ENCODE measurements at places on chromosomes 6 and 20. TPM values are rescaled to one million over a fixed set of nuclear protein-coding genes. Genes with fewer than 3 reads are reported as not detected.
A peak's percentile ranks its signal among the peaks of the same experiment; 100 is the strongest.

The DPPA5 gene
- not detected for total RNA-seq

The VSX1 gene
- not detected for total RNA-seq

The TRIM26 gene
- 48.1 TPM for total RNA-seq

DNA sequence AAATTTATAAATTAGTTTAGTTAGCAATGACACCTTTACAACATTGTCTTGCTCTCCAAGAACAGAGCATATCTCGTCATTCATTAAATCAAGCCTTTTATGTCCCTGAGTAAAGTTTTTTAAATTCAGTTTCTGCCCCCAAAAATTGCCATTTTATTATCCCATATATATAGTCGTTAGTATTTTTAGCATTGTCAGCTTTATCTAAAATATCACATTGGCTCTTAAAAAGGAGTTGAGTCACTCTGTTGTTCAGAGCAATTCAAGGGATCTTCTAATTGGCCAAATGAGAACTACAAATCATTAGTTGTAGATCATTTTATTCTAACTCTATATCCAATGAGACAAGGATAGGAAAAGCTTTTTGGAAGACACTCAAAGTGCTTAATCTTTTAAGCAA is 127.1 kb downstream of the COL9A1 start:
- no peak for DNase-seq

GRCh38 chr20:37901654-37902503 is 1.0 kb upstream of the VSTM2L start:
- no peak for DNase-seq

- DNase-seq = no peak
Observed at GRCh38 chr6:25392372-25392771, 113.2 kb downstream of the CARMIL1 start.

DNA sequence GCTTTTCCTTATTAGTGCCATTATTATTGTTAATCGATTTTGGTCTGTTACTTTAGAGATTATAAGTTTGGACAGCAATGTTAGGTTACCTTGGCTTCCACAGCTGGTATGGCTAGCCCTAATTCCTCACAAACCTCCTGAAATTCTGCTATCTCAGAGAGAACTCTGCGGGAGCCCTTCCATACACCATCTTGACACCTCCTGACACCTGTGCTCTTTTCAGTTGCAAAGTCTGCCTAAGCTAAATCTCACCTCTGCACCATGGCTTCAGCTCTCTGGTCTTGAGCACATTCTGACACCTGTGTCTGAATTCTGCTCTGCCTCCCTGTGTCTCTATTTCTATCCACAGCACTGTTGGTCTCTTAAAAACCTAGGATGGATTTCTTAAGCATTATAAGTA is 106.5 kb downstream of the DCDC2 start:
- no peak for DNase-seq

DNA sequence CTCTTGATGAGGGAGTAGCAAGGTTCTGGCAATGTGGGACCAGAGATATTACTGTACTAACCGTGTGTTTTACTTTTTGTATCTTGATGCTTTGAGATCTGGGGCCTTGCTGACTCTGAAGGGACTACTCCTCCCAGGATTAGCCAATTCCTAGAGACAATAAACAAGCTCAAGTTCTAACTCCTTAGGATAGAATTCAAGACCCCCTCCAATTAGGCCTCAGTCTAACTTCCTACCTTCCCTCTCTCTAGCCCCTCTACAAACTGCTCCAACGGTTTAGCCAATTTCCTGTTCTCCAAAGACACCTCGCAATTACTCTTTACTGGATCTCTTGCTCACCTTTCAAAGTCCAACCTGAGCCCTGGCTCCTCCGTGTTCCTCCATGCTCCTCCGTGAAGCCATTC is 158.7 kb upstream of the JARID2 start:
- DNase-seq = no peak

GRCh38 chr6:63923139-63923739 is 287.6 kb downstream of the PHF3 start:
- DNase-seq = no peak

DNA sequence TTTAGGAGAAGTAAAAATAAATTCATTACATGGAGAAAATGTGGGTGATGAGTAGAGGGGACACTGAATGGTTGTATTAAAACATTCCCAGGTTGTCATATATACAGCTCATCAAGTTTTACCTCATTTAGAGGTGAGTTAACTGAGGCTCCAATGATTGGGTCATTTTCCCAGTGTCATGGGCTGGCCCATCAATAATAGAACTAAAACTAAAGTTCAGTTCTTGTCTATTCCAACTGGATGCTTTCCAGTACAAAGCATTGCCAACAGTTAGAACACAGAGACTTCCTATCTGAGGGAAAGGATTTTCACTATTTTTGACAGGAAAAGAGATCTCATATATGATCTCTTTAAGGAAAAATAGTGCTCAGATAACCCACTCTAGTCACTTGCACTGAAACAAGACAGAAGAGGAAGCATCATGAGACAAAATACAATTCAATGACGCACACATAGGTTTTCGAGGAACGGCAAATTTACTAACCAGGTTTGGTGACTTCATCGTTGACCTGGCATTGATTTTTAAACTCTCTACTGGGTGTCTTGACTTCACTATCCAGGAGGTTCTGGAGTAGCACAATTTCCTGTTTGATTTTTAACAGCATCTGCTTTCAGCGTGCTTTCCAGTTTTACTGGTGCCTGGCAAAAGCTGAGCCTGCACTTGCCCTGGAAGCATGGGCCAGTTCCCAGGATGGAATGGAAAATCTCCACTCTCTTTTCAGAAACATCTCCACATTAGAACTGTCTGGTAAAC is 195.5 kb upstream of the FBXL4 start:
- DNase-seq = no peak

DNA sequence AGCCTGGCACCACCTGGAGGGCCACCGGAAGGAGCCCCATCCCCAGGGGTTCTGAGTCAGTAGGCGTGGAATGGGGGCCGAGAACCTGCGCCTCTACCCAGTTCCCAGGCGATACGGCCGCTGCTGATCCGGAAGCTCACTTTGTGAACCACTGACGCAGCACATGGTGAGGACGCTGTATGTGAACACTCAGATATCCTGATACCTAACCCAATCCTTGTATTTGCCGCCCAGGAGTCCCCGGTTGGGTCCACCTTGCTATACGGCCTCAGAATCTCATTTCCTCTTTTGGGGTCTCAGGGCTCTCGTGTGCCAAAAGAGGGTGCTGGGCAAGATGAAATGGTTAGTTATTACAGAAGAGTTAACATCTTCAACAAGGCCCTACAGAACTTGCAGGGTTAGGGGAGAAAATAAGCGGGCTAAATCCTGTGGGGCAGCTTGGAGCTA is 604 bp upstream of the RAB5IF start:
- DNase-seq = peak; percentile 70

GRCh38 chr6:83152913-83153312 is 40.2 kb downstream of the PGM3 start:
- no peak for DNase-seq

- DNase-seq = no peak
Observed at GRCh38 chr6:113646701-113647100, 210.4 kb upstream of the MARCKS start.

- no peak for DNase-seq
Observed at GRCh38 chr20:54205450-54205849, 2.4 kb upstream of the PFDN4 start.

DNA sequence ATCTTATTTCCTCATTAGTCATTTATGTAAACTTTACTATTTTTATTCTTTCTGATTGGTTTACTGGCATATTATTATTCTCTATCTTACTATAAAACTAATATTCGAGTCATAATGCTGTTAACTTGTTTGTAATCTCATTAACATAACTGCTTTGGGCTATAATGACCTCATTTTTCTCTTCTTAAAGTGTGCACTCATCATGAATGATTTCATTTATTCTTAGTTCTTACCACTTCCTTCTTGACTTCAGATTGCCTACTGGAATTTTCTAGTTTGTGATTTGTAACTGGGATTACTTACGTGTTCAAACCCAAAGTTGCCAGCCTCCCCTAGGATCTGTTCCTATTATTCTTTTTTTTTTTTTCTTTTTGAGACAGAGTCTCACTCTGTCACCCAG is 91.8 kb upstream of the TNFAIP3 start:
- no peak for DNase-seq

GRCh38 chr6:12324748-12325147 is 34.6 kb downstream of the EDN1 start:
- DNase-seq = no peak

DNA sequence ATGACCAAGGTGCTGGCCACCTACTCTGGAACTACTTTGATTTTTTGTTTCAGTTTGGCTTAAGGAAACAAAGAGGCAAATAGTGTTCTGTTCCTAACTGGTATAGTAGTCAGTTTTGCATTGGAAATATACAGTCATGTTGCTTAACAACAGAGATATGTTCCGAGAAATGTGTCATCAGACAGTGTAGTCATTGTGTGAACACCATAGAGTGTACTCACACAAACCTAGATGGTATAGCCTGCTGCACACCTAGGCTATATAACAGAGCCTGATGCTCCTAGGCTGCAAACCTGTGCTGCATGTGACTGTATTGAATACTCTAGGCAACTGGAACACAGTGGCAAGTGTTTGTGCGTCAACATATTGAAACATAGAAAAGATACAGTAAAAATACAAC is 80.4 kb downstream of the ARID1B start:
- no peak for DNase-seq

DNA sequence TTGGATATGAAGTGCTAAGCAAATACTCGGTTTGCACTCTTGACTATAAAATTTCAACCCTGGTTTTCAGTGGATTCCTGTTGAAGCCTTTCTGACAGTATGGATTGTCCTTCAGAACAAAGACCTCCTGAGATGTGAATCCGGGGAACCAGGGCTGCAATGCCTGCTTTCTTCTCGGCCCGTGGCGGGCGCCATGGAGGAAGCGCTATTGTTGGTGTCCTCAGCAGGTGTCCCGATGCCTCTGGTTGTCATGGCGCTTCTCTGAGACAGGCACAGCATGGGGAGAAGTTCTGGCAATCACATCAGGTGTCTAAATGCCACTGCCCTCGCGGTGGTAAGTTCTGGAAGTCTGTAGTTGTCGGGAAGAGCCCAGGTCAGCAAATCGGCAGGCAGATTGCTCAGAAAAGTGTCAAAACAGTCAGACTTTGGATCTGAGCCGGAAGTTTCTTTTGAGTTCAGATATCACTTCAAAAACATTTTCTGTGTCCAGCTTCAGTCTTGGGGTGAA is 188.5 kb downstream of the CDH4 start:
- no peak for DNase-seq

GRCh38 chr6:25013246-25013645 is 77.5 kb upstream of the RIPOR2 start:
- no peak for DNase-seq

DNA sequence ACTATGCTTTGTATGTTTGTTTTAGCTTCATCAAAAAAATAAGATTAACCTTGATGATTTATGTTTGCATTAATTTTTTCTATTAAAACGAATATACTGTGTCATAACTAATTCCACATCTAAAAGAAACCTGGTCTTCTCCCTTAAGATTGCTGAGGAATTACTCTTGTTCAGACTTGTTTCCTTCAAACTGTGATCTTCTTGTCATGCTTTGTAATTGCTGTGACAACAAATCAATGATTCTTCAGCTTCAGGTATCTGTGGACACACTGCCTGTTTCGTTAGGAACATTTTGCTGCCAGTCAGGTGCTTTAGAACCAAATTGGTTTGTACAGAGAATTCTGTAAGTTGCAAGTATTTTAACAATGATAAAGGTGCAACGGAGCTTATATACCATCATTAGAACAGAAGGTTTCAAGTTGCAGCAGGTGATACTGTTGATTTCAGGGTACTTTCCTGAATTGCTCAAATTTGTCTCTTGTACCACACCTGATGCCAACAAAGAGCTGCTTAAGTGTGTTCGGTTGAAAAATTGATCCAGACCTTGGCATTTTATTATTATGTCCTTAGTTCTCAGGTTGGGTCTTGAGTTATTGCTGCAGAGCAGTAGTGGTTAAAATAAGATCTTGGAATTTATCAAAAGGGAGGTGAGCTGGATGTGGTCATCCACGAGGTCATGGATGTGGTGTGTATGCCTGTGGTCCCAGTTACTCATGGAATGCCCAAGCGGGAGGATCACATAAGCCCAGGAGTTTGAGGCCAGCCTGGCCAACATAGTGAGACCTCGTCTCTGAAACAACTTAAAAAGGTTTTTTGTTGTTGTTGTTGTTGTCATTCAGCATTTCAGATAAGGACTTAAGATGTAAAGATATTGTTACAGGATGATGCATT is 19.5 kb downstream of the SYTL3 start:
- no peak for DNase-seq

DNA sequence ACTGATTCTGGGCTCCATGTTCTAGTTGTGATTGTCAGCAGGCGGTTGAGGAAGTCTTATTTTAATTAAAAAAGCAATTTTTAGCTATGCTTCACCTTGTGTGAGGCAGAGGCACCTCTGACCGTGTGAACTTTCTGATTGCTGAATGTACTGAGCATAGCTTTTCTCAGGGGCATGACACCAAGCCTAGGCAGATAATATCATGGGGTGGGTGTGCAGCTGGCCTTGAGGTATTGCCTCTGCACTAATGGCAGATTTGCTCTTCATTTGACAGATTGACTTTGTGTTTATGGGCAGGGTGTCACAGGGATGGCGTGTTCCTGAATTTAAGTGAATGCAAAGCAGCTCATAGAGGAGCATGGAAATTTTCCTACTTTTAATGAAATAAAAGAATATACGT is 19.6 kb downstream of the CTNNBL1 start:
- DNase-seq = no peak

- DNase-seq = no peak
Observed at GRCh38 chr20:51346686-51347485, 195.6 kb downstream of the NFATC2 start.

- DNase-seq = no peak
Observed at GRCh38 chr6:150290429-150290828, 78.4 kb upstream of the IYD start.

DNA sequence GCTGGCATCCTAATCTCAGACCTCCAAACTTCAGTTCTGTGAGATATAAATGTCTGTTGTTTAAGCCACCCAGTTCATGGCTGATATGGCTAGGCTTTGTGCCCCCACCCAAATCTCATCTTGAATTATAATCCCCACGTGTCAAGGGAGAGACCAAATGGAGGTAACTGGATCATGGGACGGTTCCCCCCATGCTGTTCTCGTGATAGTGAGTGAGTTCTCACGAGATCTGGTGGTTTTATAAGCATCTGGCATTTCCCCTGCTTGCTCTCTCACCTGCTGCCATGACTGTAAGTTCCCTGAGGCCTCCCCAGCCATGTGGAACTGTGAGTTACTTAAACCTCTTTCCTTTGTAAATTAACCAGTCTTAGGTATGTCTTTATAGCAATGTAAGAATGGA is 56.7 kb downstream of the KIAA0319 start:
- no peak for DNase-seq

- no peak for DNase-seq
Observed at GRCh38 chr6:131041814-131042213, 21.2 kb downstream of the EPB41L2 start.

- no peak for DNase-seq
Observed at GRCh38 chr20:61886721-61887595, 178.7 kb downstream of the TAF4 start.

GRCh38 chr20:2382833-2383232 is 2.1 kb downstream of the TGM6 start:
- no peak for DNase-seq

- no peak for DNase-seq
Observed at GRCh38 chr6:101195588-101195987, 197.9 kb upstream of the GRIK2 start.

GRCh38 chr20:6768228-6769140 is 998 bp downstream of the BMP2 start:
- DNase-seq = peak; percentile 72

Data from upper lobe of right lung (tissue), 1 donor.